ENCODE measurements at places on chromosomes 12 and 14.
A peak's percentile ranks its signal among the peaks of the same experiment; 100 is the strongest.

GRCh38 chr12:50690925-50691324 is 73.0 kb upstream of the ATF1 start:
- DNase-seq = peak; percentile 56

DNA sequence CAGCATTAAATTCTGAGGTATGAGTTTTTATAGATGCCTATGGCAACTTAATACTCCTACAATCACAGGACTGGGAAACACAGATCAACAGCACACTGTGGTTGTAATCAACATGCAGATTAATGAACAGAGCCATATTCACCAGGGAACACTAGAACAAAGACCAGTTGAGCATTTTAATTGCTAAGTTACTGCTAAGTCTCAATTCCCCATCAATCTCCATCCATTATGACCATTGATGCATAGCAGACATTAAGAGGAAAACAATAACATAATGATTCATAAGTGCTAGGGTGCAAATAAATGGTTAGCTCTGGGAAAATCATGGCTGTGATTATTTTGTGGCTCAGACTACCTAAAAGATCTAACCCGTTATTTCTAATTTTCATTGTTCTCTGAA is 505.6 kb downstream of the TRHDE start:
- DNase-seq = no peak

GRCh38 chr12:76074701-76075336 is 9.7 kb downstream of the NAP1L1 start:
- DNase-seq = no peak

- DNase-seq = peak; percentile 82
Observed at GRCh38 chr14:52950898-52951680, at the start of gene FERMT2. Gene FERMT2, minus strand, starts transcription at chr14:52951050. Its CDS starts 482 bp downstream, at chr14:52950568.

GRCh38 chr14:99880651-99881420 is 87.6 kb downstream of the EML1 start:
- no peak for DNase-seq

GRCh38 chr12:5505116-5505515 is 73.2 kb downstream of the NTF3 start:
- DNase-seq = no peak

DNA sequence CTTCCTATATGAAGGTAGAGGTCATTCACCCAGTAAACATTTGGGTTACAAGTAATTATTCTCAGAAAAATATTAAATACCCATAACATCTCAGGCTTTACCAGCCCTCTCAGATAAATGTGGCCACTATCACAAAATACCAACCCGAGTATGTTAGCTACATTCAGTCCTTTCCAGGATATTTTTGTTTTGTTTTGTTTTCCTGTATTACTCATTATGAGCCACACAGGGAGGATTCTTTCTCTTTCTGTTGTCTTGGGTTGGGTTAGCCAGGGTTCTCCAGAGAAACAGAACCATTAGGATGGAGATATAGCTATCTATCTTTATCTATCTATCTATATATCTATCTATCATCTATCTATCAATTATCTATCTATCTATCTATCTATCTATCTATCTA is 947.6 kb upstream of the MDGA2 start:
- DNase-seq = peak; percentile 7

DNA sequence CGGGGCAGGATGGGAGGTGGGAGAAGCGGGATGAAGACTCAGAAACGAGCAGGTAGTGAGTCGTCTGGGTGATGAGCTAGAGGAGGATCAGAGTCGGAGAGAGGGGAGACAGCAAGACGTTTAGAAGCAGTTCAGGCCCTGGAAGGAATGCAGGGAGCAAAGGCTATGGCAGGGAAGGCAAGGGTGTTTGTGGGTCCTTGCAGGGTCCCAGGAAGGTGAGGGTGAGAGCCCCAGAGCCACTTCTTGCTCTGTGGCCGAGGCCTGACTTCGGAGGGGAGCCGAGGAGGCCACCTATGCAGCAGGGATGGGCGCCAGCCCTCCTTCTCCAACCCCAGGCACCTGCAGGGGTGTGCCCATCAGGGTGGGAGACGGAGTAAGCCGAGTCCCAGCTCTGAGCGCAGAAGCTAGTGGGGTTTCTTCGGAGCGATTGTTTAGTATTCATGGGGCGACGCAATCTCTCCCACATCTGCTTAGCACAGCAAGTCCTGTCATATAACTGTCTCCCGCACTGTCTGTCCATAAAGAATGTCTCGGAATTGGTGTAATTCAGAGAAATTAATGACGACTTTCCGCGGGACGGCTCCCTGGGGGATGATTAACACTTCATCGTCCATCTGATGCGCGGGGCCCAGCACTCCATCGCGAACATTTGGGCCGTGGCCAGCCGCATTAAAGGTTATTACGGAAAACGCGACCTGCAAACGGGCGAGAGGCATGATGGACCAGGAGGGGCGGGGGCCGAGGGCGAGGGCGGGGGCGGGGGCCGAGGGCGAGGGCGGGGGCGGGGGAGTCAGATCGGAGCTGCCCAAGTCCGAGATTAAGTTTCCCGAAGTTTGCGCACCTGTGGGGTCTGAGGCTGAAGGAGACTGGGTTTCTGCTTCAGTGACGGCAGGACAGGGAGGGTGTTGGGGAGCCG is 12.2 kb upstream of the CALCOCO1 start:
- no peak for DNase-seq

DNA sequence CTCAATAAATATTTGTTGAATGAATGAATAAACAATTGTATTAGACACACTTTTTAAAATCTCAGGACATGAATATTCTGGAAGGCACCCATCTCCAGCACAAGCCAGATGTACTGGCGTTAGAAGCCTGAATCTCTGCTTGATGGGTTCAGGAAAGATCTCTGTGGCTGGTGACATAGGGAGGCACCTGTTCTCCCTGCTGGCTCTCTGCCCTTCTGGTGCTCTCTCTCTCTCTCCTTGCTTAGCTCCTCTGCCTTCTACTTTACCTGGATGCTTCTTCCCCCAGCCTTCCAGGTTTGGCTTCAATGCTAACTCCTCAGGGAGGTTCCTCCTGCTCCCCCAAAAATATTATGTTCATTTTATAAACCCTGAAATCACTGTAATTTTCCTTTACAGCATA is 1.5 kb downstream of the CYP46A1 start:
- no peak for DNase-seq

- DNase-seq = no peak
Observed at GRCh38 chr14:97902630-97903029, 1105.4 kb downstream of the VRK1 start.

Data from iris pigment epithelial cell (primary cell).